Pancreas (tissue), 10 donors: ENCODE measurements at places on chromosomes 11 and 22.

DNA sequence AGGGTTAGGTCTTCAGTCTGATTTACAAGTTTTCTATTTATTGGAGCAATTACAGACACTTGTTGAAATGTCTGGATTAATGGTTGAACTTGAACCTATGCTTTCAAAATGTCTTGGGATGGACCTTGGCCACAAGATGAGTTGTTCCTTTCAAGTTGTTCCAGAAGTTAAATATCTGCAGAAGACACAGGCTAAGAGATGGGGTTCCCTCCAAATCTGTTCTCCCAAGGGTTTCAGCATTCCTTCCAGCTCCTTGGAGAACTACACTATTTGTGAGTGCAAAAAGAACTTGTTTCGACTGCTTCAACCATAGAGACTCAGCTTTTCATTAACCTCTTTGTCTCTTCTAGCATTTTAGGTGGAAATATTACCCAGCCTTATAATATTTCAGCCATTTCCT lies 189.0 kb upstream of the BLID start:
- DNase-seq, result no peak

- no peak for DNase-seq
Observed at GRCh38 chr22:47022075-47022473, 259.6 kb downstream of the TBC1D22A start.

- DNase-seq, result no peak
Observed at GRCh38 chr11:129457321-129457720, 81.7 kb downstream of the BARX2 start.

DNA sequence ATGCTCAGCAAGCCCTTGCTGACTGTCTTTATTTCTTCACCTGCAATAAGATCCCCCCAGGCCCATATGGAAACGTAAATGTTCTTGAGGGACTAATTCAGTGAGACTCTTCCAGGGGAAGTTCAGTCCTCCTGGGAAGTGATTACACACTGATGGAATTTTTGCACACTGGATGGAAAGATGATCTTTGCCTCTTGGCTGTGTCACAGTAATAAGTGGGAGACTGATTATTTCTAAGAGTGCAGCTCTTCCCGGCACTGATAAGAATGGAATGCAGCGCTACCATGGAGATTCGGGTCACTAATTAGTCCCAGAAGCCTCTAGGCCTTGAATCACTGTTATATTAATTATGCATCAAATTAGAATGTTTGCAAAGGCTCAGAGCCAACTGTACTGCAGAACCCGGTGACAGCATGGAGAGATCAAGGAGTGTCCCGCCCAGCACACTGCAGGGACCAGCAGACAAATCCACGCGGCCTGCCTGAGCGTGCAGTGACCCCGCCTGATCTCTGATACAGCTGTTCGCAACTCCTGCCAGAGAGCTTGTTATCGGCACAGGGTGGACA lies 178.3 kb downstream of the SNX19 start:
- no peak for DNase-seq

GRCh38 chr22:36811094-36811800 lies 5.6 kb downstream of the PVALB start:
- no peak for DNase-seq

- DNase-seq, result no peak
Observed at GRCh38 chr11:129960216-129961214, 42.1 kb downstream of the PRDM10 start.

DNA sequence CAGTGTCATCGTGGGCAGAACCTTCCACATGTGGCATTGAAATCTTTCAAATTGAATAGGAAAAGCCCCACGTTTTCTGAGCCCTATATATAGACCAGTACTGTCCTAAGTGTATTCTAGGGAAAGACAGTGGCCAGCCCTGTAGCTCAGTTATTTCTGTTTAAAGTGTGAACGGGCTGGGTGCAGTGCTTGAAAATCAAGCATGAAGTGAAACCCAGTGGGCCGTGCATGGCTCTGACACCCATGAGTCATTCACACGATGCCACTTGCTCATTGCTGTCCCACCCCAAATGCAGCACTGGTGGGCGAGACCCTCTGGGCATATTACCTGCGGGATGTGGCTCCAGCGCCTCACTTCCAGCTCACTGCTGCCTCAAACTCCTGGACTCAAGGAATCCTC lies 29.8 kb upstream of the CCDC188 start:
- no peak for DNase-seq

GRCh38 chr11:120814531-120815318 lies 209.2 kb upstream of the TBCEL start:
- DNase-seq, result no peak

DNA sequence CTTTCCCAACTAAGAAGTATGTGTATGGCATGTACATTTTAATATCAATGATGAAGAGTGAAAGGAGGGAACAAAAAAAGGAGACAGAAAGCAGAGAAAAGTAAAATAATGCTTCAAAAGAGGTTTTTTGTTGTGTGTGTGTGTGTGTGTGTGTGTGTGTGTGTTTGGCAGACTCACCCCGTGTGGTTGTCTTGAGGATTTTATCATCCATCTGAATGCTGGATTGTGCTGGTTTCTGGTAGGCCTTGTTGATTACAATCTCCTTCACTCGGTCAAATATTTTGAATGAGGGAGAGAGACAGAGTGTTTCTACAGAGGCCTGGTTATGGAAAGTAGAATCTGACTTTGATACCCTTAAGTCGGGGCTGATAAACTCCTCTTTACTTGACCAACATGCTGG lies 128.5 kb downstream of the ENTHD1 start:
- DNase-seq, result no peak

GRCh38 chr11:126282361-126282735 lies 545 bp upstream of the TIRAP start:
- no peak for DNase-seq

- DNase-seq, result no peak
Observed at GRCh38 chr11:123547180-123547579, 107.2 kb downstream of the SCN3B start.

GRCh38 chr22:19607192-19608002 lies 83.2 kb upstream of the CLDN5 start:
- DNase-seq, result peak; percentile 60
